ENCODE measurements at places on chromosomes 12 and 14.

DNA sequence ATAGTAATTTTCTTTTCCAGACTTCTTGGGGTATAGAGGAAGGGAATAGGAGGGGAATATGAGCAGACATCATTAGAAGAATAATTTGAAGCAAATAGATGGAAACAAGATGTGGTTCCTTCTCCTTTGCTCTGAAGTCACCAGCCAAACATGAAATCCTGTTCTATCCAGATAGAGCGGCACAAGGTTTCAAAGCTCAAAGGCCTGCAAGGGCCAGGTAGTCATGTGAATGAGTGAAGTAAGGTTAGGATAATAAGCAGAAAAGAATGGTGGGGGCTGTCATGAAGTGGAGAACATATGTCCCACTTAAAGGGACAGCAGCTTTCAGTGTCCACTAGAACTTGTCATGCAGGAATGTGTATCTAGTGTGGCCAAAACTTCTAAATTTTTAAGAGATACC lies 2.5 kb upstream of the IKZF4 start:
- DNase-seq = no peak

DNA sequence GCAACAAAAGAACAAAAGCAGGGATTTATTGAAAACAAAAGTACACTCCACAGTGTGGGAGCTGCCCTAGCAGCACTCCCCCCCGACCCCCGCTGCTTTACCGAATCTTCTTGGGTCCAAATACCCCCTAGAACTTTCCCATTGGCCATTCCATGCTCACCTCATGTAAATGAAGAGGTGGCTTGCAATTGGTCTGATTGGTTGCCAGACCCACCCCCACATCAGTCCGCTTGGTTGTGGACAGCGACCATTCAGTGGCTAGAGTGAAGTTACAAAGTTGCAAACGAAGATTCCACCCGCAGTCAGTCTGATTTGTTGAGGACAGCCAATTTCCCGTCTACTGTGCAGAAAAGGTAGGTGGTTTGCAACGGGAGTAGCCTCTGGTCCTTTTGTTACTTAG lies 3.9 kb downstream of the STYX start:
- DNase-seq = no peak

- no peak for DNase-seq
These were observed 132.7 kb upstream of the USP15 start for GRCh38 chr12:62127516-62127915.

DNA sequence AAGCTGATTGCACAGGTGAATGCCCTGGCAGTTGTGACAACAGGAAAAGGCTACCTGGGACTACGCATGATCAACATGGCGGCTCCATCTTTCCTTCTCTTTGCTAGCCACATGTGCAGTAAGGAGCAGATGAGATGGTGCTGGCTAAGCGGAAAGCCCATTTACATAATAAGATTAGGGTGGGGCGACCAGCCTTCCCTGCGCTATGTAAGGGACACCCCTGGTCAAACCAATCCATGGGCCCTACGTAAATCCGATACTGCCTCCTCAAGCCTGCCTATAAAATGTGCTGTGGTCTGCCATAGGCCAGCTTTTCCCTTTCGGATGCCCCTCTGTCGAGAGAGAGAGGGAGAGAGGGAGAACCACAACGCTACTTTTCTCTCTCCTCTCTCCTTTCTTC lies 31.0 kb upstream of the BTG1 start:
- no peak for DNase-seq

GRCh38 chr12:118357257-118358007 lies 15.3 kb downstream of the TAOK3 start:
- DNase-seq = no peak

- no peak for DNase-seq
These were observed 29.5 kb upstream of the INF2 start for GRCh38 chr14:104659764-104660523.

GRCh38 chr14:54220071-54220703 lies 176.6 kb upstream of the CDKN3 start:
- DNase-seq = no peak

DNA sequence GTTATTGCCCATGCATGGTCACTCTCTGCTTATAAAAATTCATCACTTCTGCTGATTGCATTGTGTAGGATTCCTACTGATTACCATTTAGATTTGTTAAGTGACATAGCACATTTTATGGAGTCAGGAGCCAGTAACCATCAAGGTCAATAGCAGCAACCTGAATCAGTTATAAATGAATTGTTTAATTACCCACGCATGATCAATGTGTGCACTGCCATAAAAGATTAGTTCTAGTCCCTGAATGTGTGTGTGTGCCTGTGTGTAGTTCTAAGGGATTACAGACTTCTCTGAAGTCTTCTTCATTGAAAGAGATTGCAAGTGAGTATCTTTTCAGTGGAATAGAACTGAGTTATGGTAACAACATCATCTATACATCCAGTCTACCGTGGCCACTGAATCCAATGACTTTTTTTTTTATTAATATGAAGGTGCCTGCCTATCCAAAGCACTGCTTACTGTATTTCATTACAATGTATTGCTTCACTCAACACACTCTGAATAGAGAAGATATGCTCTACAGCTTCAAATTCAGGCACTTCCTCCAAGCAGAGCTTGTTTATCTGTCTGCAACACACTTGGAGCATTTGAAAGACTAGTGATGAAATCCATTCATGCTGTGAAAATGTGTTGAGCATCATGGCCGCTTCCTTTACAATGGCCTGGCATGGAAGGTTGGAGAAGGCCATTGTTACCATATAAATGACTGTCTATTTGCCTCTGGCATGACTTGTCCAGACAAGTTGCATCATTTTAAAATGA lies 381.7 kb downstream of the DIO2 start:
- no peak for DNase-seq

DNA sequence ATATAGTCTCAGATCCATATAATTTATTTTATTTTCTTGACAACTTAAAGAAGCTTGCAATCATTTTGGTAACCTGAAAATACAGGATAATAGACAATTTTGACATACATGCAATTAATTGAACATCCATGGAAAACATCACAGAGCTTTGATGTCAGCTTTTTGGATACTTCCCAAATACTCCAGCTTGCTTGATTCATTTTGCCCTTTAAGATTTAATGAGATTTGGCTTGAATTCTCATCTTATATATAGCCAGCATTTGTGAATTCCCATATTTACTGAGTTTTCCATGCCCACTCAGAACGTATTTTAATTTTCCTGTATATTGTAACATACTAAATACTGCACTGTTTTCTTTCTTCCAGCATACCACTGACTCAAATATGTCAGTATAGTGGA lies 803.0 kb upstream of the MGAT4C start:
- DNase-seq = no peak

- DNase-seq = peak; percentile 38
These were observed 128.2 kb upstream of the RTL1 start for GRCh38 chr14:101031721-101032120.

- no peak for DNase-seq
These were observed 44.5 kb downstream of the LRTM2 start for GRCh38 chr12:1864867-1865266.

DNA sequence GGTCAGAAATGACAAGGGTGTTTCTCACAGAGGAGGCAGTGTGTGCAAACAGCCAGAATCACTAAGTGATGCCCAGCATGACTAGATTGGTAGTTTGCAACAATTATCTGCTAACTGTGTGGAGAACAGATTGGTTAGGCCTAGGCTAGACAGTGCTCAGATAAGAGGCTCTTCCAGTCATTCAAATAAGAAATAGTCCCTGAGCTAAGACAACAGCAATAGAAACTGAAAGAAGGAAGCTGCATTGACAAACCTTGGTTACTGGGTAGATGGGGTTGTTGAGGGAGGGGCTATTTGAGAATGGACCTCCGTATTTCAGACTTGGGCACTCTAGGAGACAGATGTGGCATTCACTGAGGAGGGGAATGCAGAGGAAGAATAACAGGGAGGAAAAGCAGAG lies 255.0 kb upstream of the NPAS3 start:
- DNase-seq = no peak

Measured in sigmoid colon (tissue), 7 donors.